ENCODE measurements at places on chromosomes 5 and 9.

GRCh38 chr9:23938908-23939307 lies 112.9 kb upstream of the ELAVL2 start:
- DNase-seq, result no peak

GRCh38 chr5:172867761-172868435 lies 33.8 kb downstream of the ERGIC1 start:
- DNase-seq, result no peak

DNA sequence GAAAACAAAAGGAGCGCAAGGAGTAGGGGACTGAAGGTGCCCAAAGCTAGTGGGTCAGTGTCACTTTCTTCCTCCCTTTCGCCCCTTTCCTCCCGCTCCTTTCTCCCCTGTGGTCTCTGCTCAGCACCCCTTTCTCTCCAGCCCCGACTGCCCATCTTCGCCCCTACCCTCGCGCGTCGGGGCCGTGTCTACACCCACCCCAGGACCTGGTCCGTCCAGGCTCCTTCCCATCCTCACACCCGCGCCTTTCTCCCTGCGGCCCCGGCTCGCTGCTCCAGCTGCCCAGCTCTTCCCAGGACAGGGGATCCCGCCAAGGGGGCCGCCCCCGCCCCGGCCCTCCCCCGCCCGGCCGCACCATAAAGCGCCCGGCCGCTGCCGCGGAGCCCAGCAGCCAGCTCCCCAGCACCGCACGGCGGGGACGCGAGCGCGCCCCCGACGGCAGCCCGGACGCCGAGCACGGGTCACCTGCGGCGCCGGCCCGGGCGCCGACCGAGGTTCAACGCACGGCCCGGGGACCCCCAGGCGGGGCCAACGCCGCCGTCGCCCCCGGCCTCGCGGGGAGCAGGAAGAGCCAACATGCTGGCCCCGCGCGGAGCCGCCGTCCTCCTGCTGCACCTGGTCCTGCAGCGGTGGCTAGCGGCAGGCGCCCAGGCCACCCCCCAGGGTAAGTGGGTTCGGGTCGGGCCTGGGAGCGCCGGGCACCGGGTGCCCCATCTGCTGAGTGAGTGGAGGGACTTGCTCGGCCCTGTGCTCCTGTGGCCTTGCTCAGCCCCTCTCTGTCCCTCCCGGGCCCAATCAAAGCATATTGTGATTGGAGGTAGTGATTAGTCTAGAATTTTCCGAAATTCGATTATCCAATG lies at the start of gene THBS4:
TSS of gene THBS4 (plus strand) at position 387 of the 860 bp plus-strand sequence. CDS start at position 577, 190 bp downstream.
- no peak for DNase-seq

DNA sequence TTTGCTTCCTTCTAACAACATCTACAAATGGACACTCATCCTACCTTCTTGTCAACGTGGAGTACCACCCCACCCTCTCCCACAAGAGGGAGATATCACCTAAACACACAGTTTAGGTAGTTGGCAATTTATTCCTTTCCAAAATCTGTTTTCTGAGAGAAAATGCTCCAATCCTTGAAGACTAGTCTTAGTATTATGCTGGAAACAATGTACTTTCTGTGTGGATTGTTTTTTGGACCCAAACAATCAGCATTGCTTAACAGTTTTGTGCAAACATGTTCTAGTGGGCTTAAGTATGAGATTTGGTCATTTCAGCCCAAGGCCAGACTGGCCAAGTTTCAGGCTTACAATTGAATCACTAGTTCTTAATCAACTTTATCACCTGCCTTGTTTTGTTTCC lies 359.1 kb downstream of the ARHGEF28 start:
- DNase-seq, result no peak

DNA sequence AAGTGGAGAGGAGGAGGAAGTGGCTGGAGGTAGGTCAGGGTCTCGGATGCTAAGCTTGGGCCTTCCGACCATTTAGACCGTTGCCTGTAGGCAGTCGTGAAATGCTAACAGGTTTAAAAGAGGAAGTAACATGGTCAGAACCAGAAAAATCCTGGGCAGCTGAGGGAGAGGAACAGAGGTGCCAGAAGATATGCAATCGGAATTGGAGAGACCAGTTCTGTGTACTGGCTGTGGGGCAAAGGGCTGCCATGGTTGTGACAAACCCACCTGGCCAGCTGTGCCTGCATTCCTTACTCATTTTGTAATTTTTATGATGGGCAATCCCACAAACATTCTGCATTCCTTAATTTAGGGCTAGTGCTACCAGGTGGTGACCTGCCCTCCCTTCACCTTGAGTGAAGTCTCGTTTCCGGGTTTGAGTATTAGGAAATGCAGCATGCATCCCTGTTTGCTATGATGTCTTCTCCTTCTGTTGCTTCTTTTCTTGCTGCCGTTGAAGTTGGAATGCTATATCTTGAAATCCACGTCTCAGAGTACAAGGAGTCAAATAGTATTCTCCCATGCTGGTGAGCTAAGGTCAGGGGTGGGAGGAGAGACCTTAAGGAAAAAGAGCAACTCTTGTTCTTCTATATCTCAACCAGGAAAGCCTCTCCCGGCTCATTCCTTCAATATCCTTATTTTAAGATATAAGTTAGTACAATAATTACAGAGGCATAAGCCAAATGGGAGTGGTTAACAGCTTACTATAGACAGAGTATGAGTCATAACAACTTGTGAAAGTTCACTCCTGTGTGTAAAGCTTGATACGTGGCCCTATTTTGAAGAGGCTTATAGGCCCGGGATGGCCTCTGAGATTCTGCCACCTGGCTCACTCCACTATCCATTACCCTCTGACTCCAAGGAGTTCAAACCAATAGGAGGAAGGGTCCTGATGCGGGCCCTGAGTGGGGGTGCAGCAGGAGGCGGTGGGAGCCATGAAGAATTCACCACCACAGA lies 37.0 kb downstream of the B4GALT1 start:
- no peak for DNase-seq

- DNase-seq, result no peak
Measured at GRCh38 chr9:37302277-37302676, 120.2 kb upstream of the GRHPR start.

- no peak for DNase-seq
Measured at GRCh38 chr5:171927345-171927941, 79.0 kb downstream of the FBXW11 start.

DNA sequence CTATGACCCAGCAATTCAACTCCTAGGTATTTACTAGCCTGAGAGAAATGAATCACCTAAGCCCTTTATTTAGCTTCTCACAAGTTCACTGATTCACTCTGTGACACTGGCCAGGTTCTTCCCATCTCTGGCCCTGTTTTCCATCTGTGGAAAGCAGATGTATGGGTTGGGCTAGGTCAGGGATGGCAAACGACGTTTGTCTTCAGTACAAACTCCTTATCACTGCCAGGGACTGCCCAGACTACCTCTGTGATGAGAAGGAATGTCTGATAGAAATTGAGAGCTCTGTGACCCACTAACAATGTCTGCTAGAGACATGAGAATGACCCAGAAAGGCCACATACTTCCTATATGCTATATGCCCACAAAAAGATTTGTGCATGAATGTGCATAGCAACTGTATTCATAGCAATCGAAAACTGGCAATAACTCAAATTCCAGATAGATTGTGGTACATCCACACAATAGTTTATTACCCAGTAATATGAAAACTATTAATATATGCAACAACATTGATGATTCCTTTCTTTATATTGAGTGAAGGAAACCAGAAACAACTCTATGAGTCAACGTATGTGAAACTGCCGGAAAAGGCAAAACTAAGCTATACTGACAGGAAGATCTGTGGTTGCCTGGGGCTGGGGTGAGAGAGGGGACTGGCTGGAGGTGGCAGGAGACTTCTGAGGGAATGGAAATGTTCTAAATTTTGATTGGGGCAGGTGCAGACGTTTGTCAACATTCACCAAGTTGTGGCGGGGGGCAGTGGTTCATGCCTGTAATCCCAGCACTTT lies 32.0 kb upstream of the ADAM19 start:
- DNase-seq, result peak; percentile 36

GRCh38 chr5:135569755-135570452 lies 8.9 kb downstream of the CXCL14 start:
- DNase-seq, result no peak

- DNase-seq, result no peak
Measured at GRCh38 chr5:178527458-178528307, 62.5 kb downstream of the COL23A1 start.

- no peak for DNase-seq
Measured at GRCh38 chr5:108947164-108947563, 199.5 kb downstream of the FER start.

DNA sequence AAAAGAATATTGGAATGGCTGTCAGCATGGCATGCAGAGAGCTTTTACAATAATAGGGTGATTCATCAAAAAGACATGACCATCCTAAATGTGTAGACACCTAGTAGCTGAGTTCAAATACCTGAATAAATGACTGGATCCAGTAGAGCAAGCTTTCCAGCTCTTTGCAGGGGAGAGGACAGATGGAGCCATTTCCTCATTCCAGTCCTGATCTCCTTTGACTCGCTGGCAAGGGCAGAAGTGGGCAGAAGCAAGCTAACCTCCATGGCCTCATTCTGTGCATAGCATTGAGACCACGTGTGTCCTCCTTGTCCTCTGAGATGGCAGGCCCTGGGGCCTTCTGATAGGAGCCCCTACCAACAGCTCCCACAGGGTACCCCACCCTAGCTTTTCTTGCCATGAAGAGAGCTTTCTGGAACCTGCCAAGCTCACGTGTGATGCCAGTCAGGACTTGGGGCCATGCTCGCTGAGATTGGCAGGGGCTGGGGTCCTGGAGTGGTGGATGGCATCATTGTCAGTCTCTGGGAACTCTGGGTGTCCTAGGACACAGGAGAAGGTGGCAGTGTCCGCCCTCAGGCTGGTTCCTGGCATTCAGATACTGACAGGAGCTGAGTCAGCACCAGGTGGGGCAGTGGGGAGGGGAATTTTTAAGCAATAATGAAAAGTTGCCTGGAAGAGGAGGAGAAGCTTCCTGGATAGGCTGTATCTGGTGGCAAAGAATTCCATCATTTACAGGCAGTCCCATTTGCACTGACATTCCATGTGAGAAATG lies 33.6 kb downstream of the WWC1 start:
- no peak for DNase-seq

GRCh38 chr9:32742296-32742695 lies 41.0 kb upstream of the TMEM215 start:
- DNase-seq, result no peak

GRCh38 chr9:81146684-81147337 lies 542.5 kb downstream of the TLE1 start:
- DNase-seq, result no peak

DNA sequence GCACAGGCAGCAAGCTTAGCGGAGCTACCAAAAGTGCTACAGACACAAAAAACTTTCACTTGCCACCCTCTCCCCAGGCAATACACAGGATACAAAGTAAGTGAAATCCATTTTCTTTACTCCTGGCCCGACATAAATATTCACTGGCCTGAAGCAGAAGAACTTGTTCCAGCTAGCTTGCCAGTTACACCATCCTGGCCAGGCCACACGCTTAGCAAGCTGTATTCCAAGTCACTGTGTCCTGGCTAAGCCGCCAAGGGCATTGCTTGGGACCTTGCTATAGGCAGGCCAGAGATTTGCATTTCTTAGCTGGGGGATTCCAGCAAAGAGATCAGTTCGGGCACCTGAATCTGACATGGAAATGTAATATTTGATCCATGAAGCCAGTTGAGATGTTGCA lies 71.0 kb upstream of the SLC1A3 start:
- no peak for DNase-seq

GRCh38 chr5:67272453-67273130 lies 76.0 kb upstream of the CD180 start:
- DNase-seq, result no peak

DNA sequence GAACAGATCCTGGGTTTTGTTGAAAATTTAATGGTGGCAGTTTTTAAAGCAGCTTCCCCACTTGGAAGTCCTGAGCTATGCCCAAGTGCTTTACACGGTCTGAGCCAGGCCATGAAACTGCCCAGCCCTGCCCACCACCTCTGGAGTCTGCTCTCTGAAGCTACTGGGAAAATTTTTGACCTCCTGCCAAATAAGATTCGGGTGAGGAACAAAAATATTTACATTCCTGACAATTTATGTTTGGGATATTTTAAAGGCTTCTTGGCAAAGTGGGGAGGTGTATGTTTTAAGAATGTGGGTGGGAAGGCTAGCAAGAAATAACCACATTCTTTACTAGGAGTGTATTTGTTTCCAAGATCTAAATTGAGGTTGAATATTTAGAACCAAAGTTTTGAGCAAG lies 50.0 kb downstream of the HACD4 start:
- no peak for DNase-seq

Data from stimulated activated CD8-positive, alpha-beta memory T cell treated with anti-CD3 and anti-CD28 coated beads, Interleukin-7, amount 100 ng/mL, for 1 hour (primary cell).